ENCODE measurements at places on chromosomes 13 and 19. TPM values are rescaled to one million over a fixed set of nuclear protein-coding genes. Genes with fewer than 3 reads are reported as not detected.

GJB2 gene
- total RNA-seq, result 5.5 TPM

MYH14 gene
- total RNA-seq, result 169 TPM

INTS6 gene
- 45.5 TPM for total RNA-seq

- DNase-seq, result no peak
These were observed 378.4 kb downstream of the KCNRG start for GRCh38 chr13:50393628-50394027.

PCP2 gene
- 1.0 TPM for total RNA-seq
